CD4-positive, alpha-beta T cell (primary cell): ENCODE measurements at places on chromosomes 5 and 9. TPM values are rescaled to one million over a fixed set of nuclear protein-coding genes. Genes with fewer than 3 reads are reported as not detected.

GRCh38 chr5:157236423-157236822 lies 29.5 kb upstream of the CYFIP2 start:
- no peak for DNase-seq

DNA sequence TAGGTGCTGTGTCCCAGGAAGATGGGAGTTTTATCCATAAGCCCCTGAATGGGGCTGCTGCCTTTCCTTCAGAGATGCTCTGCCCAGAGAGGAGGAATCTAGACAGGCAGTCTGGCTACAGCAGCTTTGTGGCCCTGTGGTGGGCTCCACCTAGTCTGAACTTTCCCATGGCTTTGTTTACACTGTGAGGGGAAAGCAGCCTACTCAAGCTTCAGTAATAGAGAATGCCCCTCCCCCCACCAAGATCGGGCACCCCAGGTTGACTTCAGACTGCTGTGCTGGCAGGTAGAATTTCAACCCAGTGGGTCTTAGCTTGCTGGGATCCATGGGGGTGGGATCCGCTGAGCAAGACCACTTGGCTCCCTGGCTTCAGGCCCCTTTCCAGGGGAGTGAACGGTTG lies 100.9 kb upstream of the DPYSL3 start:
- DNase-seq: no peak

MTREX gene
- 54.5 TPM for total RNA-seq

GRCh38 chr9:21781656-21782055 lies 20.8 kb upstream of the MTAP start:
- no peak for DNase-seq

CSF2 gene
- not detected for total RNA-seq

GRCh38 chr5:167947306-167947705 lies 344.1 kb upstream of the WWC1 start:
- no peak for DNase-seq

DNA sequence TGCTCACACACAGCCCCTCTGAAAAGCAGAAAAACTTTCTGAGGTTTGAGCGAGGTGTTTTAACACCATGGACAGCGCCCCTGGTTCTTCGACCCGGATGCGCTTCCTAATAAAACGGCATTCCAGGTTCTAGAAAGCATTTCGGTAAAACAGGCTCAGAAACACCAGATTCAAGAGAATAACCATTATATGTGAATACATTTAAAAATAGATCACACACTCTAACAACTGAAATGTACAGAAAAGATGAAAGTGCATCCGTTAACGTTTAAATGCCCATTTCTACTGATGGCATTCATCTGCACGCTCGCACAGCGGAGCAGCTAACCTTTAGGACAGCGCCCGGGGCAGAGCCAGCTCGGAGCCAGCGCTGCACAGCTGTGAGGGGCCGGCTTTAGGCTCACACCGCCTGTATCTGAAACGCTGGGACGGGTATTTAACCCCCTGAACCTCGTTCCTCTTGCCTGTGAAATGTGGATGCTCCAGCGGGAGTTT lies 26.3 kb upstream of the TENT4A start:
- DNase-seq: peak; percentile 17

- DNase-seq: no peak
Observed at GRCh38 chr9:34502891-34503290, 19.9 kb downstream of the ENHO start.

GRCh38 chr5:61701877-61702602 lies 370.0 kb downstream of the ZSWIM6 start:
- no peak for DNase-seq

FOXD4L5 gene
- not detected for total RNA-seq

- no peak for DNase-seq
Observed at GRCh38 chr5:82873452-82873851, 203.7 kb downstream of the TMEM167A start.

GRCh38 chr5:122788996-122789395 lies 14.1 kb downstream of the SNX2 start:
- DNase-seq: no peak

GRCh38 chr9:21812946-21813568 lies 10.6 kb downstream of the MTAP start:
- peak; percentile 58 for DNase-seq

DNA sequence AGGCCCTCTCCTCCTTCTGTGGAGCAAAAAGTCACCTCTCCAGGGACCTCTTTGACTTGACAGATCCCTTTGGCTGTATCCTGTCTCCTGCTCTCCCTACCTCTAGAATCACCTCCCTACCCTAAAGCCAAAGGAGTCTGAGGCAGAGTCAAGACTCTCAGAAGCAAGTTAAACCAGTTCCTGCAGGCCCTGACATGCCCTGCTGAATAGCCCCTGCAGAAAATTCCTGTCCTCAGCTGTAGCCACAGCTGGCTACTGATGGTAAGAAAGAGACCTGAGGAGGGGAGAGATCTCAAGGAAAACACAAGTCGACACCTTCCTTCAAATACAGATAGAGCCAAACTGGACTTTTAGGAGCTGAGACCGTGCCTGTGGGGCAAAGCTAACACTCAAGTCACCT lies 23.7 kb upstream of the UBAP2 start:
- no peak for DNase-seq

OGN gene
- total RNA-seq: 0.11 TPM

GRCh38 chr5:139758510-139759075 lies 37.0 kb upstream of the PSD2 start:
- DNase-seq: no peak

- DNase-seq: peak; percentile 5
Observed at GRCh38 chr5:38382898-38383297, 124.5 kb downstream of the EGFLAM start.

- no peak for DNase-seq
Observed at GRCh38 chr9:72271613-72272478, 93.2 kb downstream of the ZFAND5 start.

- DNase-seq: no peak
Observed at GRCh38 chr9:15606643-15607472, 54.0 kb downstream of the CCDC171 start.

DNA sequence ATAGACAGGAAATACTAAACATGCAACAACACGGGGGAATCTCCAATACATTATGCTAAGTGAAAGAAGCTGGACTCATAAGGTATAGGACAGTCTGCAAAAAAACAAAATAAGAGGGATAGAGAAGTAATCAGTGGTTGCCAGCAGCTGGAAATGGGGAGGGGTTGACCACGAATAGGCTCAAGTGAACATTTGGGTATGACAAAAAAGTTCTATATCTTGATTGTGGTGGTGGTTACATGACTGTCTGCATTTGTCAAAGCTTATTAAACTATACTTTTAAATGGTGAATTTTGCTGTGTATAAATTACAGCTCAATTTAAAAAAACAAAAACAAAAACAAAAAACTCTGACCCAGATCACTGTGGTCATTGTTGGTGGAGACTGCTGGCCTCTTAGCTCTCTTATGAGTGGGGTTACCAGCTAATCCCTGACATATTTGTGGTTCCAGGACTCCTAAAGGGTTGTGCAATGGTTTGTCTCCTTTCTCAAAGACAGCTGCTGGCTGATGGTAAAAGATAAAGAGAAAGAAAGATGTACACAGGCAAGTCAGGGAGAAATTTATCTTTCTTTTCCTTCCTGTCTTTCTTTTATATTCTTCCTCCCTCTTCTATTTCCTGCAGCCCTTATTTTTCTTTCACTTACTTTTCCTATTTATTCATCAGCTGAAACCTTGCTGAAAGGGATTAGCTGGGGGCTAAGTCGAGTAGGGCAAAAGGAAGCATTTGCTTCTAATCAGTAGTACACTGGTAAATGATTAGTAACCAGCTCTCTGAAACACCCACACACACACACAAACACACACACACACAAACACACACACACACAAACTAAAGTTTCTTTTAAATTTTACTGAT lies 42.6 kb upstream of the APC start:
- no peak for DNase-seq

- DNase-seq: no peak
Observed at GRCh38 chr5:69224520-69224919, 10.2 kb upstream of the CDK7 start.

PANK3 gene
- total RNA-seq: 34.2 TPM

GRCh38 chr5:145294331-145294730 lies 540.8 kb downstream of the PRELID2 start:
- DNase-seq: no peak

- DNase-seq: no peak
Observed at GRCh38 chr9:117622347-117622746, 81.9 kb upstream of the TLR4 start.

GRCh38 chr9:85715587-85715986 lies 26.2 kb downstream of the AGTPBP1 start:
- DNase-seq: no peak

TMEM174 gene
- not detected for total RNA-seq

DNA sequence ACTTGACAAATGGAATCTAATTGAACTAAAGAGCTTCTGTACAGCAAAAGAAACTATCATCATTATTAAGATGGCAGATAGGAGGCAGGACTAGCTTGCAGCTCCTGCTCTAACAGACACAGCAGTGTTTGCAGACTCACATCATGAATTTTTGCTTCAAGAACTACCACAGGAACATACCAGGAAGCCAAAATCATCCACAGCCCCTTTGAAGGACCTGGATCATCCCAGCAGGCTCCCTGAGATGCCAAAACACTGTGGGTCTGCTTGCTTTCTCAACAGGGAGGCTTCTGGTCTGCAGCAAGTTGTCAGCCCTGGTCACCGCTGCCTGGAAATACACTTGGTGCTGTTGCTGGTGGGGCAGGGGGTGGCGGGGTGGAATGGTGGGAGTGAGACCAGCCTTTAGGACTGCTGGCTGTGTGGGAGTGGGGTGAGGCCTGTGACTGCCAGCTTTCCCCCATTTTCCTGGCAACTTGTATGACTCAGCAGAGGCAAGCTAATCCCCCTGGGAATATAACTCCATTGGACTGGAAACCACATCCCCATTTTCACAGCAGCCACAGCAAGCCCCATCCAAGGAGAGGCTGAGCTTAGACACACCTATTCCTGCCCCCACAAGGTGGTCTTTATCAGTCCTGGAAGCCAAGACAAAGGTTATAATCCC lies 533.8 kb upstream of the CYLC2 start:
- DNase-seq: no peak

ROR2 gene
- total RNA-seq: not detected

CXCL14 gene
- not detected for total RNA-seq

DNA sequence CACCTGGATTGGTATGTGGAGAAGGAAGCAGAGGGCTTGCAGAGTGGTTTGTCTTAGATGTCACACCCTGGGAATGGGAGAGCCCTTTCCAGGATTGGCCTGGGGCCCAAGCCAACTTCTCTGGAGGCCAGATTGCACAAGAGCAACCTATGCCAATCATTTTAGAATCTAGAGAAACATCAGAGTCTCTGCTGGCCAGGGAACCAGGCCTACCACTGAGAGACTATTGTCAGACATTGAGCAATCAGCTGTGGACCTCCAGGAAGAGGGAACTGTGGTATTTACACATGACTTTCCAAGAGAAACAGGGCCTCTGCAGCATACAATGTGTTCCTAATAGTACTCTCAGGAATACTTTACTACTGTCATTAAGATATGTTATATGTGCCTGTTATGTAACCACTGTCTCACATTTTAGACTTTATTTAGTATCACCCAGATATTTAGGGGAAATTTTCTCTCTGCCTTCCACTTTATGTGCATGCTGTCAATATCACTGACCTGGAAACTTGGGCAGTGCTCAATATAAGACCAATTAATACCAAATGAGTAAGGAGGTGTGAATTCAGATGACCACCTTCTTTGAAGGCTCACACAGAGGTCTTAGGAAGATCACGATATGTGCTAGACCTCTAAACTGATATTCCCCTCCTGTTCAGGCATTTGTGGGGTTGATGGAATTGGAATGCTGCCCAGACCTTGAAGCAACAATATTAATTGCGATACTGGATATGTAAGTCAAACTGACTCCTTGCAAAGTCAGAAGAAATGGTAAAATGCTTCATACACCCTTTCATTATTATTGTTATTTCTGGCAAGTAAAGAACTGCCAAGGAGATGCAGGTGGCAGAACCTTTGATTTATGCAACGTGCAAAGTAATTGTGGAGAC lies 20.5 kb upstream of the CCL28 start:
- no peak for DNase-seq

AKNA gene
- total RNA-seq: 247 TPM

- no peak for DNase-seq
Observed at GRCh38 chr5:179919487-179920060, 11.9 kb upstream of the TBC1D9B start.

- no peak for DNase-seq
Observed at GRCh38 chr5:107444300-107444699, 226.4 kb downstream of the EFNA5 start.

DNA sequence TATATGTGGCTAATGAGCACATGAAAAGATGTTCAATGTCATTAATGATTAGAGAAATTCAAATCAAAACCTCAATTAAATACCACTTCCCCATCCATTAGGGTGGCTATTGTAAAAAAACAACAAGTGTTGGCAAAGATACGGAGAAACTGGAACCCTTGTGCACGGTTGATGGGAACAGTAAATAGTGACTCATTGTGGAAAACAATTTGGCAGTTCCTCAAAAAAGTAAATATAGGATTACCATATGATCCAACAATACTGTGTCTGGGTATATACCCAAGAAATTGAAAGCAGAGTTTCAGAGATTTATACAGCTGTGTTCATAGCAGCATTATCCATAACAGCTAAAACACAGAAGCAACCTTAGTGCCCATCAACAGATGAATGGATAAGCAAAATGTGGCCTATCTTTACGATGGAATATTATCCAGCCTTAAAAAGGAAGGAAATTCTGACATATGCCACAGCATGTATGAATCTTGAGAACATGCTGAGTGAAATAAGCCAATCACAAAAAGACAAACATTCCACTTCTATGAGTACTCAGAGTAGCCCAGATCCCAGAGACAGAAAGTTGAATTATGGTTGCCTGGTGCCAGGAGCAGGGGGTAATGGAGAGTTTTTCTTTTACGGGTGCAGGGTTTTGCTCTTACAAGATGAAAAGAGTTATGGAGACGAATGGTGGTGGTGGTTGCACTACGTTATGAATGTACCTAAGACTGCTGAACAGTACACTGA lies 41.4 kb upstream of the LRRC14B start:
- DNase-seq: no peak

SLC34A3 gene
- total RNA-seq: not detected

ISOC1 gene
- 6.6 TPM for total RNA-seq

- DNase-seq: no peak
Observed at GRCh38 chr5:149788964-149789363, 58.9 kb downstream of the PPARGC1B start.

- no peak for DNase-seq
Observed at GRCh38 chr5:90153031-90153430, 256.5 kb downstream of the CETN3 start.

DNA sequence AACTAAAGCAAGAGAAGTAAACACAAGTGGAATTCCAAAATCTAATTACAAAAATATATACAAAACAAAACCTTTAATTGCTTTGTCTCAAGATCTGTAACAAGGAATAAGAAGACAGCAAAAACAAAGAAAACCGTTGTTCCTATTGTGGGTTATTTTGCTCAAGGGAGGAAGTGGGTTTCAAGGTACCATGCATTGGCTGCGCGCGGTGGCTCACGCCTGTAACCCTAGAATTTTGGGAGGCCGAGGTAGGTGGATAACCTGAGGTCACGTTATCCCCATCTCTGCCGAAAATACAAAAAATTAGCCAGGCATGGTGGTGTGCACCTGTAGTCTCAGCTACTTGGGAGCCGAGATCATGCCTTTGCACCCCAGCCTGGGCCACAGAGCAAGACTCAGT lies 12.1 kb upstream of the IQGAP2 start:
- DNase-seq: no peak

SERF1B gene
- 25.8 TPM for total RNA-seq
